ENCODE measurements at places on chromosomes 3 and 15.
A peak's percentile ranks its signal among the peaks of the same experiment; 100 is the strongest.

DNA sequence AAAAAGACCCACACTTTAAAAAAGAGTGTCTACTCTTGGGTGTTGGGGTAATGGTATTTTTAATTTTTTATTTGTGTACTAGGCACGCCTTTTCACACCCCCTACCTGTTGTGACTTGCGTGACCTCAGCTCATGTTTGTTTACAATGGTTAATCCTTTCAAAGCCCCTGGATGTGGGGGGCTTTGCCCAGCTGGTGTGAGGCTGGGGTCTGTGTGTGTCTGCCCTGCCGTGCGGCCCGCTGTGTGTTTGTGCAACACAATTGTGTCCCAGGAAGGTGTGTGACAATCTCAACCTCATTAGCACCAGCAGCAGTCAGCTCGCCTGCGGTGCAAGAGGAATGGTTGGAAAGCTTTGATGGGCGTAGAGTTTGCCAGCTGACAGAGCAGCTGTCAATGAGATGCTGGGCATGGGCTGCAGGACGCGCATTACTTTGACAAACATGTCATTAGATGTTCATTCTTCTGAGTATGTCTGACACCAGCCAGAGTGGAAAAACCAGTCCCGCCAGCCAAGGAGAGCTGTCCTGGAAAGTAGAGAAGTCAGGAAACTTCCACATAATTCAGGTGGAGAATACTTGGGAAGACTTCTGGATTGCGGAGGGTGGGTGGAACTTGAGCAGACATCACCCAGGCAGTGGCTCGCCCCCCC is 9.6 kb downstream of the LRRK1 start:
- DNase-seq: no peak

- no peak for DNase-seq
Measured at GRCh38 chr3:64816355-64816754, 128.6 kb upstream of the ADAMTS9 start.

GRCh38 chr15:72737723-72738122 is 45.8 kb downstream of the ADPGK start:
- no peak for DNase-seq

GRCh38 chr3:192929755-192930547 is 12.3 kb upstream of the MB21D2 start:
- DNase-seq: no peak

DNA sequence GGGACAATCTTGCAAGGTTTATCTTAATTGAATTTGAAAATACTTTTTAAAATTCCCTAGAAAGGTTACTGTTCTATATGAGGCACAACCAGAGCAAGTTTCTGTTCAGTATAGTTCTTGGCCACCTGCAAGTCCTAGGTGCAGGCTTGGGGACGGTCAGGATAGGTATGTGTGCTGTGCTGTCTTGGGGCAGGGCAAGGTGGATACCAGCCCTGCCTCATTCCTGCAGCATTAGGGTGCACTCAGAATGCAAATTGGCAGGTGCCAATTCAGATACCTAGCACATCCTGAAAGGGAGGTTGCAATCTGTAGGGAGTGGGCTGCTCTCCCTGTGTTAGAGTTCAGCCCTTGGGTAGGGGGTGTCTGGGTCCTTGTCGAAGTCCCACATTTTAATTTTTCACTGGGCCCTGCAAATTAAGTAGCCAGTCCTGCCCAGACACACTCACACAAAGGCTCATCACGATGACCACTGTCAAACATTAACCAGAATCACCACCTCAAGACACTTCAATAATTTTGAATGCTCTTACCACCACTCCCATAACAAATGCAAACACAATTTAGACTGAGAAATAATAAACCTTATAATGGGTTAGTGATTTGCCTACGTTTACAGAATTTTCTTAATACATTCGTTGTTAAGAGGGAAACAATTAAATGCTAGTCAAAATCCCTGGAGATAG is 838.0 kb upstream of the NR2F2 start:
- no peak for DNase-seq

- DNase-seq: peak; percentile 4
Measured at GRCh38 chr3:71859123-71859519, 74.2 kb upstream of the PROK2 start.

DNA sequence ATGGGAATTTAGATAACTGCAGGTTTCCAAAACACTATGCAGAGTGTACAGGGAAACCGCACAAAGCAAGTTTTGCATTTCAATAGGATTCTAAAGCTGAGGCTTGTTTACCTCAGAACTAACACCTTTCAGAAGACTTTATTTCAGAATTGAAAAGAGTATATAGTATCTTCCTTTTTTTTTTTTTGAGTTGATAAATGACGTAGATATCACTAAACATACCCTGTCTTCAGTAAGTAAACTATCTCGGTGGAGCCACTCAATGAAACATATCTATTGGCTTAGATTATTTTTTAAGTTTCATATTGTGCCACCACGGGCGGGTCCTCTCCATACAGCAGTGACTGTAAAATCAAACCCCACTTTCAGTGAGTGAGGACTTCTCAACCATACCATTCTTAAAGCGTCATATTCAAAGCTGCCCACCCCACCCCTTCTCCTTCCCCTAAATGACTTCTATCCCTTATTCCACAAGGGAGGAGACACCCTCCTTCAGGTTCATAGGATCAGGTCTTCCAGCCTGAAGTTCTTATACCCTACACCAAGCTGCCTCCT is 2.0 kb upstream of the TBL1XR1 start:
- DNase-seq: no peak

GRCh38 chr3:142088522-142088921 is 60.8 kb downstream of the TFDP2 start:
- no peak for DNase-seq

DNA sequence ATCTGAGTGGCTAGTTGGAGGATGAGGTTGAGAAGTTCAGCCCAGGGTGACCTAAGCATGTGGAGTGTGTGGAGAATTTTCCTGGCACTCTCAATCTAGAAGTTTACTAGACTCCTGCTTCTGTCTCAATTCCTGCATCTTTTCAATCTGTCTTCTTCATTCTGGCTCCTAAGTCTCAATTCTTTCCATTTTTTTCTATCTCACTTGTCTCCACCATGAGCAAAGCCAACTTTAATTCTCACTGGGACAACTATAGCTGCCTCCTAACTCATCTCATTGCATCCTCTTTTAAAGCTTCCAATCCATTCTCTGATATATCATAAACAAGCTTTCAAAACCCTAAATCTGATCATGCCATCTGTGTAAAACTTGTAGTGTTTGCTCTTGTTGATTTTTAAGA is 569.3 kb downstream of the NAALADL2 start:
- DNase-seq: no peak

- no peak for DNase-seq
Measured at GRCh38 chr3:23390446-23390845, 187.3 kb downstream of the UBE2E2 start.

- DNase-seq: no peak
Measured at GRCh38 chr3:8460815-8461456, 40.7 kb upstream of the LMCD1 start.

GRCh38 chr3:113231827-113232253 is 20.5 kb downstream of the BOC start:
- DNase-seq: no peak

DNA sequence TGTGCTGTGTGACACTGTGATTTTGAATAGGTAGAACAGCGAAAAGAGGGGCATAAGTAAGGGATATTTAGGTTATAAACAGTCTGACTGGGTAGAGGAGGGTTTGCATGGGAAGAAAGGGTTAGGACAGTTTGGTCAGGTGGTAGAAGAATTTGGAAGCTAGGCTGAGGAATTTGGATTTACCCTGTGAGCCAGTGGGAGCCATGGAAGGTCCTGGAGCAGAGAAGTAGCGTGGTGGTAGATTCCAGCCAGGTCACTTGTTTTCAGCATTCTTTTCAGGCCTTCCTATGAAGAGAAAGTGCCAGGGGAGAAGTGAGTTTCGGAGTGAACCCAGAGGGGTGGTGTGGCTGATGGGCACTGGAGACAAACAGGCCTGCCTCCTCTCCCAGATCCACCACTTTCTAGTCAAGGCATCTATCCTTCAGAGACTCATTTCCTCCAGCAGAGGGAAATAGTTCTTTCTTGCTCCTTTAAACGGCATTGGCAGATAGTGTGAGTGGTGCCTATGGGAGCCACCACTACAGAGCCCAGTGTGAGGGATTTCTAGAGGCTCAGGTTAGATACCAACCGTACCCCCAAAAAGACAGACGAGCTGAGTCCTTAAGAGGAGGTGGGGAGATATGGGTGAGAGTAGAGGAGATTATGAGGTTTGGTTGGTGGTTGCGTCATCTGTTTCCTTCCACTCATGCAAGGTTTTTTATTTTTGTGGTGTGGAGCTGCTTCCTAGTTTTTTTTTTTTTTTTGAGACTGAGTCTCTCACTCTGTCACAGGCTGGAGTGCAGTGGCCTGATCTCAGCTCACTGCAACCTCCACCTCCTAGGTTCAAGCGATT is 21.2 kb downstream of the PXK start:
- DNase-seq: peak; percentile 62

DNA sequence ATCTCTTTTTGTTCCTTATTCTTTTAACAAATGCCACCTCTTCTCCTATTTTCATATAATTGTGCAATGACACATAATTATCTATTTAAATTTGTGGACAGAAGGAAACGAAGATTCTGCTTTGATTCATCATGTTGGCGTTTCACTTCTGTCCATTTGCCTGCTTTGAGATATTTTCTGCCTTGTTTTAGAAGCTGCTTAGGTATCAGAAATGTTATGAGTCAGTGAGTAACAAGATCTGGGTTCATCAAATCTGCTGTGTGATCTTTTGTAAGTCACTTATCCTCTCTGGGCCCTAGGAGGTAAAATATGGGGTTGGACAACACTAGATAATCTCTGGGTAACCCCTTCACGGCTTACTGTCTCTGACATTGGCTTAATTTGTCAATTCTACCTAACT is 7.3 kb upstream of the MINDY4B start:
- no peak for DNase-seq

DNA sequence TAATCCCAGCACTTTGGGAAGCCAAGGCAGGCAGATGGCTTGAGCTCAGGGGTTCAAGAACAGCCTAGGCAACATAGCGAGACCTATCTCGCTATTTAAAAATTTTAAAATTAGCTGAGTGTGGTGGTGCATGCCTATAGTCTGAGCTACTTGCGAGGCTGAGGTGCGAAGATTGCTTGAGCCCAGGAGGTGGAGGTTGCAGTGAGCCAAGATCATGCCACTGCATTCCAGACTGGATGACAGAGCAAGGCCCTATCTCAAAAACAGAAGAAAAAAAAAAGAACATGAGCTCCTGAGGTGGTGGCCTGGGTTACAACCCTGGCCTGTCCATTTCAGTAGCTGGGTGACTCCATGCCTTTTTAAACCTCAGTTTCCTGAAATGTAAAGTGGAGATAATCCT is 7.2 kb downstream of the DNASE1L3 start:
- no peak for DNase-seq

- DNase-seq: peak; percentile 16
Measured at GRCh38 chr15:35701402-35702046, 155.6 kb upstream of the DPH6 start.

- DNase-seq: no peak
Measured at GRCh38 chr3:174333640-174334039, 525.5 kb upstream of the NAALADL2 start.

- peak; percentile 78 for DNase-seq
Measured at GRCh38 chr15:29857221-29857789, 35.0 kb upstream of the TJP1 start.

- no peak for DNase-seq
Measured at GRCh38 chr15:96323319-96324145, 7.0 kb upstream of the NR2F2 start.

GRCh38 chr15:25933456-25934158 is 70.5 kb upstream of the ATP10A start:
- DNase-seq: peak; percentile 21

GRCh38 chr15:57327985-57328471 is 48.3 kb upstream of the CGNL1 start:
- DNase-seq: peak; percentile 95

DNA sequence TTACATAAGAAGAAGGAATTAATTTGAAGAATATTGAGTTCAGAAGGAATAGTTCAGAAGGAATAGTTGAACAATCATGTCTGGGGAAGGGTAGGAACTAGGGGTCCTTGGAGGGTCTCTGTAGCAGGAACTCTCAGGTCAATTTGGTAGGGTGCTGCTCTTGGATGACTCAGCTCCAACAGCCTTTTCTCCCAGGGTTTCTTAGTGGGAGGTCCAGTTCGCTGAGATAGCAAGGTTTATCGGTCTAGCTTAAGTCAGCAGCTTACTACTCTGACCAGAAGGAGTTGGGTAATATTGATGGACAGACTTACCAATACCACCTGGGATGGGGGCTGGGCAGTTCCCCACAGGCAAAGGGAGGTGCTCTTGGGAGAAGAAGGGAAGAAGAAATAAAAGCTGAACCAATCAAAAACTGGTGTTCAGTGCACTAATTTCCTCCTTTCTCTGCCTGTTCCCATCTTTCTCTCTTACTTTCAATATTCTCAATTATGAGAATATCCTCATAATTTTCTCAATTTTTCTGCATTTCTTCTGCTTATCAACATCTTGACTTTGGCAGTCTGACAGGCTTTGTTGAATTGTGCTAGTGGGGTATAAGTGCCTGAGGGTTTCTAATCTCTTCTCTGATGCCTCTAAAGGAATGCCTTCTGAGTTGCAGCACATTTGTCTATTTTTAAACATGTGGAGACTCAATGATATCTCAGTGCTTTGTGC is 14.4 kb upstream of the MITF start:
- peak; percentile 85 for DNase-seq

GRCh38 chr15:63494408-63494807 is 10.0 kb upstream of the USP3 start:
- no peak for DNase-seq

- peak; percentile 63 for DNase-seq
Measured at GRCh38 chr3:71583566-71584393, at the start of gene FOXP1. Gene FOXP1, minus strand, starts transcription at chr3:71583728. Its CDS starts 385,347 bp downstream, at chr3:71198381.

DNA sequence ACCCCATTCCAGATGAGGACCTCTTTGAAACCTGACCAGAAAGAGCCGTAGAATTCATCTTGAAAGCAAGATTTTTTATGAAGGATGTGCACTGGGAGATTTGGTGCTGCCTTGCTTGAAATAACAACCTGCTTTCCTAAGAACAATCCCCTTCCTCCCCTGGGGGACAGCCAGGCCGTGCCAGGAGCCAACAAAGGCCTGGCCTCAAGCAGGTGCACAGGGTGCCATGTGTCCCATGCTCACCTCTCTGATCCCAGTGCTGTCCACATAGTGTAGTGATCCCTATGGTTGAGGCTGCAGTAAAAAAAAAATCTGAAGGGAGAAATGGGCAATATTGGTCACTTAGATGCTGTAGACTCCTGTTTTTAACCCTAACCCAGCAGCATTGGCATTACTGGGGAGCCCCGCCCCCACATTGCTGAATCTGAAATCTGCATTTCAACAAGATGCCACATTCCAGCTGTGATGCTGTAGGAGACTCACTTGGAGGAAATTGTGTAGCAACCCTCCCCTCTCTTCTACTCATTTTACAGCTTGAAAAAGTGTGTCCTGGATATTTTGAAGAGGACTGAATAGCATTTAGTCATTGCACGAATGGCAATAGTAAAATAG is 171.2 kb downstream of the APBA2 start:
- DNase-seq: no peak

DNA sequence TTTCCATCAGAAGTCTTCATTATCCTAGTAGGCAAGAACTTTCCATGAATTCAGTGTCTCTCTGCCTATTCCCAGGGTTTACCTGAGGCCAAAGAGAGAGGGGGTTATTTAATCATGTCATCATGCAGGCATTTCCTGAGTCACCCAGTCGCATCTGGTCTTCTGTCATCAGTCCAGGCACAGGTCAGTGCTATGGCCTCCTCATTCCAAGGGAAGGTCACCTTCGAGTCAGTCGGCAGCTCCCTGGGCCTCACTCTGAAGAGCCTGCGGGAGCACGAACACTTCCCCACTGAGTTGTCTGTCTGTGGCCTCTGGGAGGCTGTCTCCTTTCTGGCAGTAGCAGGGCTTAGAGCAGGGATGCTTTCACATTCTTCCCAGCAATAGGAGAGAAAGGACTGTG is 26.2 kb upstream of the LRTM1 start:
- peak; percentile 88 for DNase-seq

Measured in fibroblast of villous mesenchyme (primary cell).